Heart left ventricle (tissue), 16 donors: ENCODE measurements at places on chromosomes 7 and 10.

- peaks cover 4% of the 10 kb centered on the region for H3K4me1 ChIP-seq
- no peak overlapping the region for H3K4me3 ChIP-seq
- no peak for DNase-seq
- H3K27ac ChIP-seq = peak overlapping the region; percentile 76
- H3K36me3 ChIP-seq = no peaks in the 10 kb centered on the region
These were observed 46.3 kb downstream of the EGFR start for GRCh38 chr7:55065079-55065478.

GRCh38 chr7:158734861-158735260, 30.3 kb upstream of the NCAPG2 start:
- no peaks in the 10 kb centered on the region for H3K4me1 ChIP-seq
- no peak for DNase-seq
- H3K4me3 ChIP-seq = no peak overlapping the region
- peaks cover 98% of the 10 kb centered on the region for H3K36me3 ChIP-seq
- H3K27me3 ChIP-seq = no peaks in the 10 kb centered on the region
- no peak overlapping the region for H3K27ac ChIP-seq

- H3K36me3 ChIP-seq = no peaks in the 10 kb centered on the region
- DNase-seq = no peak
- peaks cover 21% of the 10 kb centered on the region for H3K4me1 ChIP-seq
- no peak overlapping the region for H3K4me3 ChIP-seq
- no peaks in the 10 kb centered on the region for H3K27me3 ChIP-seq
These were observed 103.3 kb downstream of the FAM107B start for GRCh38 chr10:14671386-14671831.

DNA sequence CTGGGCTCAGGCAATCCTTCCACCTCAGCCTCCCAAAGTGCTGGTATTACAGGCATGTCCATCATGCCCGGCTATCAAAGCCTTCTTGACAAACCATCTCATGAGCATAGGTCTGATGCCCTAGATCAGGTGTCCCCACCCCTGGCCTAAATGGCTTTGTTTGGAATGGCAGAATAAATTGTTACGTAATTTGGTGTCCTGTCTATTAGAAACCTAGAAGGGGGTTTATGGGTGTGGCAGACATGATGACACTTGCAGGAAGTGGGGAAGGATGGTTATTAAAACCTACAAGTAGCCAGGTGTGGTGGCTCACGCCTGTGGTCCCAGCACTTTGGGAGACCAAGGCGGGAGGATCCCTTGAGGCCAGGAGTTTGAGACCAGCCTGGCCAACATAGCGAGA, 38.6 kb upstream of the MKLN1 start:
- peak overlapping the region; percentile 73 for H3K27ac ChIP-seq
- no peaks in the 10 kb centered on the region for H3K36me3 ChIP-seq
- H3K4me1 ChIP-seq = peaks cover 23% of the 10 kb centered on the region
- no peak for DNase-seq
- no peaks in the 10 kb centered on the region for H3K27me3 ChIP-seq

GRCh38 chr10:78931321-78932053, 137.3 kb upstream of the ZMIZ1 start:
- no peaks in the 10 kb centered on the region for H3K36me3 ChIP-seq
- DNase-seq = peak; percentile 77
- H3K4me3 ChIP-seq = no peak overlapping the region
- no peaks in the 10 kb centered on the region for H3K27me3 ChIP-seq
- H3K4me1 ChIP-seq = no peaks in the 10 kb centered on the region

- H3K36me3 ChIP-seq = no peaks in the 10 kb centered on the region
- H3K4me1 ChIP-seq = no peaks in the 10 kb centered on the region
- no peak overlapping the region for H3K27ac ChIP-seq
These were observed 39.7 kb upstream of the STEAP4 start for GRCh38 chr7:88346357-88346756.

DNA sequence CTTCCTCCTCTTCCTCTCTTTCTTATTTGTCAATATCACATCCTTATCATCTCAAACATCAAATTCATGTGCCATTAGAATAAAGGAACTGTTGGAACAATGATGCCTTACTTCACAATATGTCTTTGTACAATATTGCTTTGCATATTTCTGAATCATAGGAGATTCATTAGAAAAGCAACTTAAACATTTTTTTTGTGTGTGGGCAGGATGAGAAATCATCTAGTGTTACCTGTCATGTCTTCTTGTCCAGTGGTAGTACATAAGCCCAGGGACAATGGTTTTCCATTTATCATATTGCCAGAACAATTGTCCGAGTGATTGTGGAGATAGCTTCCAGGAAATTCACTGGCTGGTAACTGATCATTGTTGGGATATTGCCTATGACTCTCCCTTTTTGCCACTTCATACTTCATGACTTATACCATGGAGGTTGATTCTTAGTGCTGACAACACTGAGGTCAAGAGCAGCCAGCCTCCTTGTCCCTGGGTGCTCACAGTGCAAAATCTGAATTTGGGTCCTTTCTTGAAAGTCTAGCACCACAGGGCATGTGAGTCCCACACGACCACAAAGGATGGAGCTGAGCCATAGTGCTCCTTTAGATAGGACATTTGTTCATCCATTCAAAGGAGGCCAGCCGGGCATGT, 215.0 kb downstream of the MDFIC start:
- no peaks in the 10 kb centered on the region for H3K27me3 ChIP-seq
- H3K4me1 ChIP-seq = no peaks in the 10 kb centered on the region
- H3K27ac ChIP-seq = no peak overlapping the region
- no peak for DNase-seq

- H3K27ac ChIP-seq = no peak overlapping the region
- H3K27me3 ChIP-seq = no peaks in the 10 kb centered on the region
- no peaks in the 10 kb centered on the region for H3K36me3 ChIP-seq
- H3K4me3 ChIP-seq = peak overlapping the region; percentile 31
- DNase-seq = peak; percentile 62
These were observed 47.6 kb downstream of the STEAP1B start for GRCh38 chr7:22452142-22452959.

DNA sequence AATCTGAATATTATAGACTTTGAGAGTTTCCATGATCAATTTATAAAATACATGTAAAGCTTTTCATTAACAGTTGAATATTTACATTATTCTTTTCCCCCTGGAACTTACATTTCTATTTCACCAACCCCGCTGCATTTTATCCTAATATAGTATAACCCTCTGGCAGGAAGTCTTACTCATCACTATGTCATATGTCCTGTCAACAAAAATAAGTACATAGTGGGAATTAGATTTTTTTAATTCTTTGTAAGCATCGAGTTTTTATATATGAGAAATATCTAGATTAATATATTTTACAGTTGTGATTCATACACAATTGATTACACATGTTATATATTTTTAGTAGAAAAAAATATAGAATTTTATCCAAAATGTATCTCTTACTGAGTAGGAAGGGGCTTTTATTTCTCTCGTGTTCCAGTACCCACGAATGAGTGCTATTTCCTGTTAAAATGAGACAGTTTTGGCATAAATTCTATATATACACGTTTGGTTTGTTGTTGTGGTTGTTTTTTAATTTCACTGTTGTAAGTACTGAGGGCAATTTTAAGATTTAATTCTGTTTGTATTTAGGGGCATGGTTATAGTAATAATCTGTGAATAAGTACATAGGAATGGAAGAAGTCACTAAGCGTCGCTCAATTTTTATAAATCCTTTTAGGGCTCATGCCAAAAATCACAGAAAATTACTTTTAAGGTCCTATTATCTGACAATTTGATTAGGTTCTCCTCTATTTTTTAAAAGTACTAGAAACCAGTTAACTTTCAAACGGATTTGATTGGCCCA, 87.1 kb downstream of the HECW1 start:
- DNase-seq = no peak
- H3K4me1 ChIP-seq = no peaks in the 10 kb centered on the region
- H3K4me3 ChIP-seq = no peak overlapping the region
- H3K27ac ChIP-seq = no peak overlapping the region

GRCh38 chr10:68811314-68812009, 15.9 kb upstream of the STOX1 start:
- H3K4me3 ChIP-seq = no peak overlapping the region
- H3K36me3 ChIP-seq = no peaks in the 10 kb centered on the region
- H3K4me1 ChIP-seq = no peaks in the 10 kb centered on the region
- H3K27me3 ChIP-seq = no peaks in the 10 kb centered on the region
- no peak for DNase-seq

DNA sequence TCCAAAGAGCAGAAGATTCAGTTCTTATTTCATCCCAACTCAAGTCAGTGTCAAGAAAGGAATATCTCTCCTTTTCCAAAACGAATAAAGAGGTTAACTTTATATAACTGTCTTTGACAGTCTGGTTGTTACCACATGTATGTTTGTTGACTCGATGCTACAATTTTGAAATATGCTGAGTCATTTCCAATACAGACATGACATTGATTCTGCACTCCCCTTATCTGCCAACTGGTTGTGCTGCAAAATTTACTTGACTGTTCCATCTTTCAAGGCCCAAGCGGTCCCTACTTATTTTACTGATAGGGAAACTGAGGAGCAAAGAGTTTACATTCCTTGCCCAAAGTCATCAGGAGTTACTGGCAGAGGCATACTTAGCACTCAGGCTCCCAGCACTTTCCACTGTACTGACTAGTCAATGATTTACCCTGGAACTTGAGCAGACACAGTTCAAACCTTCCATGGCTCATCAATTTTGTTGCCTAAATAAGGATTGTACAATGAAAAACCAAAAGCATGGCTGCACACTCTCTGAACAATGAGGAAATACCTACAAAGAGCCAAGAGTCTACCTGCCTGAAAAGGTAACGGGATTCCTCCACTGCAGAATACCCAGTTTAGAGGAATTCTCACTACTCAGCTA, 52.8 kb downstream of the ABLIM1 start:
- no peak for DNase-seq
- H3K4me1 ChIP-seq = peaks cover 94% of the 10 kb centered on the region
- peak overlapping the region; percentile 68 for H3K27ac ChIP-seq
- peaks cover 14% of the 10 kb centered on the region for H3K36me3 ChIP-seq
- no peaks in the 10 kb centered on the region for H3K27me3 ChIP-seq
- H3K4me3 ChIP-seq = no peak overlapping the region

DNA sequence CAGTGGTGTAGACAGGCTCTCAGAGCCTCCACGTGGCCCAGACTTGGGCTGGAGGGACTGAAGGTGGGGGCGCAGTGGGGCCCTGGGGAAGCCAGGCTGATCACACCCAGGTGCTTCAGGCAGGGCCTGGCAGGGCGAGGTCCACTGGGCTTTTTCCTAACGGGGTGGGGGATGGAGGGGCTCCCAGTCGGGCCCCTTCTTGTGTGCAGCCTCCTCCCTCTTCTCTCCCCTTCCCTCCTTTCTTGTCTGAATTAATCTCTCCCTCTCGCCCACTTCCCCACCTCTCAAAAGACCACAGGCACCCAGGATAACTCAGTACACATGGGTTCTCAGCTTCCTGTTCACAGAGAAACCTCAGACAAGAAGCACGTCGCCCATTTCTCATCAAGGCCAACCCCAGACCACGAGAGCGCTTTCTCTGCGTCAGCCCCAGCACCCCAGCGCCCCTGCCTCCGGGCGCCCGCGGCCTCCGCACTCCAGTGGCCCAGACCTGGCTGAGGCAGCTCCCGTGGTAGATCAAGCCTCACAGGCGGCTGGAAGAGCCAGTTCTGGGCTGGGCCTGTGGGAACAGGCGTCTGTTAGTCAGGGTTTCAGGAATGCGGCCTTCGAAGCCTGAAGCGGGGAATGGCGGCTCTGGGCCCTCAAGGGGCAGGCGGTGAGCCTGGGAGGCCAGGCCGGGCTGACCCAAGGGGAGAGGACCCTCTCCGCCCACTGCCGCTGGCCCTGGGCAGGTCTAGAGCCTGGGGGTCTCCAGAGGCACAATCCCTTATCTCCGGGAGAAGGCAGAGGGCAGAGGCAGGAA, 50.6 kb downstream of the PWWP2B start:
- peaks cover 21% of the 10 kb centered on the region for H3K4me1 ChIP-seq
- H3K36me3 ChIP-seq = no peaks in the 10 kb centered on the region
- DNase-seq = no peak
- no peaks in the 10 kb centered on the region for H3K27me3 ChIP-seq
- H3K27ac ChIP-seq = peak overlapping the region; percentile 79

DNA sequence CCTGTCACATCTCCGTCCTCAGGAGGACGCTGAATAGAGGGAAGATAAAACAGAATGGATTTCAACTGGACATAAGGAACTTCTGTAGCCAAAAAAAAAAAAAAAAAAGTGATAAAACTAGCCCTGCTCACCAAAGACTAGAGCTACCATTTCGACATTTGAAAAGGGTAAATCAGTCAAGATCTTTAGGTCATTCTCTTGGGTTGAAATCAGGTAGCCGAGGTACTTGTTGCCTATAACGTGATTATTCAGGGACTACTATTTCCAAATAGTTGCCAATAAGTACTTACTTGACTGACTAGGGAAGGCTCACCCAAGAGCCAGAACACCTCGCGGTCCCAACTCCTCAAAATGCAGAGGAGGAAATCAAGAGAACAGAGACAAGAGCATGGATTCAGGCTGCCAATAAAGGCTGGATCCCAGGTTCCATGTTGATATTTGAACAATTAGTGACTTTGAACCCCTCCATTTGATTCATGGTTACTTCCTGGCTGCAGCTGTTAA, 2.0 kb downstream of the RHEB start:
- H3K27ac ChIP-seq = peak overlapping the region; percentile 99
- H3K36me3 ChIP-seq = no peaks in the 10 kb centered on the region
- no peak for DNase-seq
- H3K4me1 ChIP-seq = no peaks in the 10 kb centered on the region
- no peaks in the 10 kb centered on the region for H3K27me3 ChIP-seq

DNA sequence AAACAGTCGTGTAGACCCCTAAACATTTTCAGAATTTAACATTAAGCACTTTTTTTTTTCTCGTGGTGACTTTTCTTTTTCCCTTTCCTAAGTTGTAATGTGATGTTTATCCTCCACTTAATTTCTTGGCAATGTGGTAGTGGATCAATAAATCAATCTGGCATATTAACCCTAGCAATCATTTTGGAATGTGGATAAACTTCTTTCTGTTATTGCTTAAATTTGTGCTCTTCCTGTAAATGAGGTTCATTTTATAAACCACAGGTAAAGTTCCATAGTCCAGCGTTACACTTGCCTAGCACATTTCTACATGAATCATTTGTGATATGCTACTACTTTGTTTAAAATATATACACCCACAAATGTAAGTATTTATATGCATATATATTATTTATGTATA, 247.4 kb upstream of the ETV1 start:
- H3K27ac ChIP-seq = no peak overlapping the region
- H3K4me3 ChIP-seq = no peak overlapping the region
- DNase-seq = no peak
- H3K27me3 ChIP-seq = no peaks in the 10 kb centered on the region
- H3K4me1 ChIP-seq = no peaks in the 10 kb centered on the region

GRCh38 chr10:124221356-124222317, 128.2 kb upstream of the CHST15 start:
- no peak overlapping the region for H3K27ac ChIP-seq
- H3K4me1 ChIP-seq = peaks cover 5% of the 10 kb centered on the region
- no peaks in the 10 kb centered on the region for H3K27me3 ChIP-seq
- no peak for DNase-seq

- no peak overlapping the region for H3K27ac ChIP-seq
- H3K4me1 ChIP-seq = no peaks in the 10 kb centered on the region
- no peak overlapping the region for H3K4me3 ChIP-seq
- peaks cover 25% of the 10 kb centered on the region for H3K27me3 ChIP-seq
These were observed 593.3 kb downstream of the PTPRN2 start for GRCh38 chr7:157994319-157994718.

- H3K27ac ChIP-seq = no peak overlapping the region
- no peaks in the 10 kb centered on the region for H3K36me3 ChIP-seq
- no peak for DNase-seq
These were observed 200.0 kb upstream of the MKI67 start for GRCh38 chr10:128326251-128326650.
